ENCODE measurements at places on chromosomes 7 and 10.

DNA sequence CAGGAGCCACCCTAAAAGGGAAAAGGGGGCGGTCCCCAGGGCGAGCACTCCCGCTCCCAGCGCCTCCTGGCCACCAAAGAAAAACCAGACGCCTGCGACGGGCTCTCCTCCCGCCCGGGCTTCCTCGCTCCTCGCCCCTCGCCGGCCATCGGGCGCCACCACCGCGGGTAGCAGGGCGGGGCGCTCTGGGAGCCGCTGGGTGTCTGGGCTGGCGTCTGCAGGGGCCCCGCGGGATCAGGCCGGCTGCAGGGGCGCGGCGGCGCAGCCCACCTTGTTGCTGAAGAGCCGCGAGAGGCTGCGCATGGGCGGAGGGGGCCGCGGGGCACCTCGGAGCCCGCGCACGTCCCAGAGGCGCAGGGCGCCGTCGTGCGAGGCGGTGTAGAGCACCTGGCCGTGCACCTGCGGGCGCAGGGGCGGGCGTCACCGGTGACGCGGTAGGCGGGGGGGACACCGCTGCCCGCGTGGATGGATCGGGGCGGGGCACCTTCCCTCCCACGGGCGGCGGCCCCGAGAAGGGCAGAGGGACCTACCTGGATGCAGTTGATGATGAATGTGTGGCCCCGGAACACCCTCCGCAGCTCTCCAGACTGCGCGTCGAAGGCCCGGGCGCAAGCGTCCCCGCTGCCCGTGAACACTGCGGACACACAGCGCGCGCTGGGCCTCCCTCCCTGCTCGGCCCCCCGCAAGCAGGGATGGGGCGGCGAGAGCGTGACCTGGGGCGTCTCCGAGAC is 28.3 kb downstream of the WDR86 start:
- DNase-seq: peak; percentile 75

DNA sequence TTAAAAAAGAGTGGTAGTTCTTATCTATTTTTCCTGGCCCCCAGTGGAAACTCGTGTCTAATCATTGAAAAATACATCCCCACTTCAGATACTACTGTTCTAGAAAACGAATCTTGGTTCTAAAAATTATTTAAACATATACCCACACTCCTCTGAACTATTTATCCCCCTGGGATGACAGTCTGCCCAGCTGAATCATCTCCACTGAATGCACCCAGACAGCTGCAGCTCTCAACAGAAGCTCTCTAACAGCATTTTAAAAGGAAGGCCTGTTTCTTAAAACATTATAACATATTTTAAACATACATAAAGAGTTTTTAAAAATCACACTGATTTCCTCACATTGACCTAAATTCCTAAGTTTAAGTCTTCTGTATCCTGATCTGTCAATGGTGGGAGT is 544.6 kb upstream of the PHF14 start:
- DNase-seq: no peak

DNA sequence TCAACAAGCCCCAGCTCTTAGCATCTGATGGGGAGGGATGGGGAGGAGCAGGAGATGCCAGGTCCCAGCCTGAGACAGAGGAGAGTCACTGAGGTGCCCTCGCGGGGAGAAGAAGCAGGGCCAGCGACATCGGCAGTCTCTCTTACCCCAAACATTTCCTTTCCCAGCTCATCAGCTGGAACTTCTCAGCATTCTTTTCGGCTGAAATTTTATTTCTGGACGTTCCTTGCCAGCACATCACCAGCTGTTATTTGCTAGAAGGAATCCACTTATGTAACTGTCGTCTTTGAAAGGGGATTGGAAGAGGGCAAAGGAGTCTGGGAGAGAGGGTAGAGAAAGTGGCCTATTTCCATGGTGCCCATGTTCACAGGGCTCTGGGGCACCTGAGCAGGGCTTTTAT is 101.0 kb upstream of the SHH start:
- DNase-seq: no peak

- no peak for DNase-seq
Measured at GRCh38 chr7:25522727-25523126, 294.4 kb upstream of the NPVF start.

GRCh38 chr7:28505867-28506266 is 93.5 kb downstream of the CREB5 start:
- no peak for DNase-seq

GRCh38 chr7:28697913-28698563 is 260.1 kb downstream of the TRIL start:
- DNase-seq: no peak

DNA sequence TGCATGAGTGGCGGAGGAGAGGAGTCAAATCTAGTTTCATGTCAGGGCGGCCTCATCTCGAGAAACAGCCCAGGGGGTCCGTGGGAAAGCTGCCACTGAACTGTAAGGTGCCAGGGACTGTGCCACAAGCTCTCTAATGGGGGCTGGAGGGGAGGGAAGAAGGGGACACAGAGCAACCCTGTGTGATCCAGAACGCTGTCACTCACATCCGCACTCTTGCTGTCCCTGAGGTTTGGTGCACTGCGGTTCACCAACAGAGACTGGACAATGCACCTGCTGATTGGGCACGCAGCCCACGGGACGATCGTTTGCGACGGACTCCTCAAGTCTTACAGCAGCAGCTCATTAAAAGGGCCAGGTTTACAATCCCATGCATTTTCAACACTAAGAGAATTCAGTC is 47.7 kb downstream of the AMZ1 start:
- peak; percentile 32 for DNase-seq

GRCh38 chr7:19783541-19783940 is 10.1 kb upstream of the TMEM196 start:
- no peak for DNase-seq

- DNase-seq: no peak
Measured at GRCh38 chr7:2950578-2950977, 93.1 kb downstream of the CARD11 start.

- no peak for DNase-seq
Measured at GRCh38 chr10:129945064-129945463, 19.0 kb downstream of the EBF3 start.

- DNase-seq: peak; percentile 79
Measured at GRCh38 chr10:95560278-95561176, 644 bp downstream of the SORBS1 start.

- DNase-seq: no peak
Measured at GRCh38 chr7:107170051-107170915, 1.5 kb downstream of the HBP1 start.

- DNase-seq: no peak
Measured at GRCh38 chr10:54900584-54900983, 99.6 kb upstream of the PCDH15 start.

GRCh38 chr10:12579954-12580858 is 230.9 kb downstream of the CAMK1D start:
- DNase-seq: no peak

DNA sequence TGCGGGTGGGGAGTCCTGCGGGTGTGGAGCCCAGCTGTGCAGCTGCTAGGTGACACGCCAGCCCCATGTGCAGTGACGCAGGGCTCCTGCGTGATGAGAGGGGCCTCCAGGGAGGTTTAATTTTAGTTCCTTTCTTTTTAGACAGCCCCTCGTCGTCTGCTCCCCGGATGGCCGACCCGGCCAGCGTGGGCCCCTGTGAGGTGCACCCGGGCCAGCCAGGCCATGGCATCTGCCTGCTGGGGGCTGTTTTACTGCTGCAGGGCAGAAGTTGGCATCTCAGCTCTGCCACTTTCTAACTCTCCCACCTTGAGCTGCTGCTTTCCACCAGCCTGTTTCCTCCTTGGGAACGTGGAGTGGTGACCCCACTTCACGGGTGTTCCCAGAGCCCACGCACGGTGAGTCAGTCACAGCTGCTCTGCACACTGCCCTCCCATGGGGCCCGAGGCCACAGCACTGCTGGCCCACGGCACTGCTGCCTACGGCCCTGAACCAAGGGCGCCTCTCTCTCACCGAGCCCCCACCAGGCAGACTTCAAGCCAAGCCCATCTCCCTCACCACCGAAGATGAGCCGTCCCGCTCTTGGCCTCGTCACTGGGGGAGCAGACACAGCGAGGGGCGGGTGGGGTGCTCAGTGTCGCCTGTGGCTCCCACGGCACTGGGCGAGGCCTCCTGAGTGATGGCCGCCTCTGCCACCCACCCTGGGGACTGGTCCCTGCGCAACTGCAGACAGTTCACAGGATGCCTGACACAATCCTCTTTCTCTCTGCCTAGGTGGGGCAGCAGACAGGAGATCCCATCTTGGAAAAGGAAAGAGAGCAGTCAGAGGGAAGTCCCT is 21.3 kb downstream of the CYP2W1 start:
- no peak for DNase-seq

- no peak for DNase-seq
Measured at GRCh38 chr10:34786464-34786863, 28.6 kb downstream of the PARD3 start.

GRCh38 chr10:108409306-108409705 is 1244.8 kb upstream of the SORCS1 start:
- no peak for DNase-seq

DNA sequence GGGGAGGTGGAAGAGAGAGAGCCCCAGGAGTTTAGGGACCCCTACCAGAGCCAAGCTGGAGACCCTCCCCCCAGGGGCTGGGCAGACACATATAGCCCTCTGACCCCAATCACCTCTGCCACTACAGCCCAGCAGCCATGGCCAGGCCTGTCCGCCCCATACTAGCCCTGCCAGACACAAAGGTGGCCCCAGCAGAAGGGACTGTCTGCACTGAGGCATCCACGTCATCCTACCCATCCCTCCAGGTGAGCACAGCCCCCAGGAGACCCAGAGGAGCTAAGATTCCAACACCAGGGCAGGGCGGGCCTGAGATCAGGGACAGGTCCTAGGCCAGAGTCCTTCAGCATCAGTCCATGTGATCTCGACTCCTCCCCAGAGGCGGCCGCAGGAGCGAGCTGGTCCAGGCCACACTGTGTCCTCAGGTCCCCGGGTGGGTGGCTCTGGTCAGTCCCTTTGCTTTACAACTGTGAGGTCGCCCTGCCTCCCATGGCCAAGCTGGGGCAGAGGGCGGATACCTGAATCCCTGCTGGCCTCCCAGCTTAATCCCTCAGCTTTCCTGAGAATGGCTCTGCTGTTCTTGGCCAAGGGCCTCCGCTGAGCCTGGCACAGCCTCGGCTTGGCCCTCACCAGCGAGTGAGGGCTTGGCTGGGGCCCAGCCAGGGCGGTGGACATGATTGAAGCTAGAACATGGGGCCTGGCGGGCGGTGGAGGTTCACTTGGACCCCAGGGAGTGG is 14.3 kb upstream of the ELN start:
- no peak for DNase-seq

- DNase-seq: no peak
Measured at GRCh38 chr7:93232673-93233018, 480 bp downstream of the VPS50 start.

DNA sequence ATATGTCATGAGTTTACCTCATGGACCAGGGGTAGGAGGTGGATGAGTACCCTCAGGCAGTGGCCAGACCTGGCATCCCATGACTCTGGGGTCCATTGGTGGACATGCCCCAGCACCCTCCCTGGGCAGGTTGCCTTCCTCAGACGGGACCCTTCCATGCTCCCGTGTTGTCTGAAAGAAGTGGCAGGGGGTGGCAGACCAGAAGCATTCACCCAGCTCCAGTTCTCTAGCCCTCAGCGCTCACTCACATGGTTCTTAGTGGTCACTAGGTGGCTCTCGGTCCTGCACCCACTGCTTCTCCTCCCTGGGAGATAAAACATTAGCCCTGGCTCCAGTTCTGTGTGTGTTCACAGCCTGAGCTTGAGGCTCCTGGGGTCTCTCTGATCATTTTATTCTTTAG is 6.0 kb downstream of the RBP3 start:
- DNase-seq: no peak

- DNase-seq: peak; percentile 78
Measured at GRCh38 chr10:80265740-80266512, 23.5 kb downstream of the MAT1A start.

- DNase-seq: no peak
Measured at GRCh38 chr7:124700655-124701054, 64.9 kb downstream of the GPR37 start.

DNA sequence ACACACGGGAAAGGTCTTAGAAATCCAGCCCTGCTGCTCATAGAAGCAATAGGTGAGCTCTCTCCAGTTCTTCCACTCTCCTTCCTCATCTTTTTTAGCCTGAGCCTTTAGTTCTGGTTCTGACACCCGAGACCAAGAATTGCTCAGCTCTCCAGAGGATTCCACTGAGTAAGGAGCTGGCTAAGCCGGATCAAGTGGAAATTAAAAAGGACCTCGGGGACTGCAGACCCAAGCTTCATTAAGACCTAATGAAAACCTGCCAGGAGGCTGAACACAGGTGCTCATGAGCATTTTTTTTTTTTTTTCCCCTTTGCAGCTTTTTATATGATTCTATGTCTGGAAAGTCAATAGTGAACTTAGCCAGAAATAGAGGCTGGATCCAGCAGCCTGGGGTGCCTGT is 1176.0 kb upstream of the AUTS2 start:
- no peak for DNase-seq

- DNase-seq: no peak
Measured at GRCh38 chr10:118210276-118210675, 131.8 kb downstream of the FAM204A start.

- peak; percentile 86 for DNase-seq
Measured at GRCh38 chr7:69105092-69105491, 493.2 kb upstream of the AUTS2 start.

DNA sequence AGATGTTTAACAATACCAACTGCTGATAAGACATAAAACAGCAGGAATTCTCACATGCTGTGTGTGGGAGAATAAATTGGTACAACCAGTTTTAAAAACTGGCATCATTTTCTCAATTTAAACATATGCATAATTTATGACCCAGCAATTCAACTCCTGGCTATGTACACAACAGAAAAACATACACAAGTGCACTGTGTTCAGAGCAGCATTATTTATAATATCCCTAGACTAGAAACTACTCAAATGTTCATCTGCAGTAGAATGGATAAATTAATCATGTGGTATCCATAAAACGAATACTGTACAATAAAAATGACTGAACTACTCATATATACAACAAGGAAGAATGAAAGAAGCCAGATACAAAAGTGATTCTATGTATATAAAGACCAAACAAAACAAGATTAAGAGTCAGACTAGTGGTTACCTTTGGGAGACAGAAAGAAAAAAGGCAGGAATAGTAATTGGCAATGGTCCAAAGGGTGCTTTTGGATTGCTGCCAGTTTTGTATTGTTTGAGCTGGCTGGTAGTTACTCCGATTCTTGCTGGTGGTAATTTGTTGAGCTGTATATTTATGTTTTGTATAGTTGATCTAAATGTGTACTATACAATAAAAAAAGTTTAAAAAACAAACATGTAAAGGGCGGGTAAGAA is 306.0 kb downstream of the TFEC start:
- DNase-seq: no peak

DNA sequence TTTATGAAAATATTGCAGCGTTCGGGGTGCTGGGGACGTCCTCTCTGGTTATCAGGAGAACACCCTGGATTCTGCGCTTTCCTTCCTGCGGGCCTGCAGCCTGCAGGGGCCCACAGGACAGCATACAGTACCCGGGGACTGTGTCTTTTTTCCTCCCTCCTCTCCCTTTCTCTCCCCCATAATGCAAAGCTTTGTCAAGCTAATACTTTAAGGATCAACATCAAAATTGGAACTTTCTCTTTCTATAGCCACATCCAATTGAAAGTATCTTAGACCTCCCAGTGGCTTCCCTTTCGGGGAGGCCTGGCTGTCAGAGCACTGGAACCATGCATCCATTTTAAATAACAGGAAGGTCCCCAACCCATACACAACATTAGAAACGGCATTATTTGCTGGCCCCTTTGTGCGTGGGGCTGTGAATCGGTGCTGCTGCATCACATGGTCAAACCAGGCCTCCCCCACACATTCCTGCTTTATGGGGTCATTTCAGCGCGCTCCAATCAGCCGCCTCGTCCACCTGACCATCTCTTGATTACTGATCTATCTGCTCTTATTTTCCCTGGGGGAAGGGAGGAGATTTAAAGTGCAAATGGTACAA is 505.1 kb downstream of the DNAJB6 start:
- no peak for DNase-seq

Data from islet precursor cell (in vitro differentiated cells).